ENCODE measurements at places on chromosomes 4 and X.

DNA sequence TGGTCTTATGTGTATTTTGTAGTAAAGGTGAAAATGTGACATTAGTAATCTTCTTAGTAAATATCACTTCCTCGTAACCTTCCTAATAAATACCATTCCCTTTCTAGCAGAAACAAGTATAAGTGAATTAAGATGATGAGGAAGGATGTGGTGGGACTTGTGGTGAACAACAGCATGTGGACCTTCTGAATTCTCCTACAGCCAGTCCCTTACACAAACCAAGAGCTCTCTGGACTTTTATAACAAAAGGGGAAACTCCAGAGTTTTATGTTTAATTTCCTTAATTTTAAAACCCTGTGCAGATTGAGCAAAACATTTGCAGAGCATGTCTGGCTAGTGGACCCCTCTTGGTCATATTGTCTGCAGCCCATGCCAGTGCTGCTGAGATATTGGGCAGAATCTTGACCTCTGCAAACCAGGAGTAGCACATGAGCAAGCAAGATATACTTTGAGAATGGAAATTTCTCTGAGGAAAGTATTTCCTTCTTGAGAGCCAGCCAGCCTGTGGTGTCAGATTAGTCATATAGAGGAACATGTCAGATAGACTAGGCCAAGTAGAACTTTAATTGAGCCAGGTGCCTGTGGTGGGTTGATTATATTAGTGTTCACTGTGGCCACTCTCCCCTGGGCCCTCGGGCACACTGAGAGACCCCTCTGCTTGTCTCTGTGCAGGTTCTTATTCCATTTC, 328.2 kb downstream of the DKK2 start:
- no peak for DNase-seq

- DNase-seq: no peak
These were observed 29.9 kb downstream of the TRMT2B start for GRCh38 chrX:101022020-101022419.

GRCh38 chr4:160373911-160374310, 1271.0 kb downstream of the RAPGEF2 start:
- DNase-seq: no peak

- no peak for DNase-seq
These were observed 38.3 kb downstream of the SUPT20HL1 start for GRCh38 chrX:24398766-24399165.

DNA sequence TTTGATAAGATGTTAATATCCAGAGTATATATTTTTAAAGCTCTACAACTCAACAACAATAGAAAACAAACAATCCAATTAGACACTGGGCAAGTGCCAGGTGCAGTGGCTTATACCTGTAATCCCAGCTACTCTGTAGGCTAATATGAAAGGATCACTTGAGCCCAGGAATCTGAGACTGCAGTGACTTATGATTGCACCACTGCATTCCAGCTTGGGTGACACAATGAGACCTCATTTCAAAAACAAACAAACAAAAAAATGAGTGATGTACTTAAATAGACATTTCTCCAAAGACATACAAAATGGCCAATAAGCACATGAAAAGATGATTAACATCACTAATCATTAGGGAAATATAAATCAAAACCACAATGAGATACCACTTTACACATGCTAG, 356.8 kb upstream of the PCDH10 start:
- DNase-seq: no peak
